ENCODE measurements at places on chromosomes 7 and 10.

DNA sequence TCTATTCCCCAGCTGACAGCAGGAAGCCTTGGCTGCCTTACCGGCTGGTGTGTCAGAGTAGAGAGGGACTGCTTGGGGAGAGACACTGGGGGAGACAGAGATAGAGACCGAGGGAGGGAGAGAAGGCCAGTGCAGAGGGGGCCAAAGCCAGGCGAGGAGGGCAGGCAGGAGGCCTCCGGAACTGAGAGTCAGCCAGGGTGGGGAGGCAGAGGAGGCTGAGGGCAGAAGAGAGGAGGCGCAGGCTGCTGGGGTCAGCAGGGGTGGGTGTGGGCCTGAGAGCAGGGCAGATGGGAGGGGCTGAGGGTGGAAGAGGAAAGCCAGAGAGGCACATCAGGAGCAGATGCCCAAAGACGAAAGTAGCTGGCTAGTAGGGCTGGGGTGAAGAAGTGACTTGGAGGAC, 57.2 kb upstream of the PAX2 start:
- no peak for DNase-seq

DNA sequence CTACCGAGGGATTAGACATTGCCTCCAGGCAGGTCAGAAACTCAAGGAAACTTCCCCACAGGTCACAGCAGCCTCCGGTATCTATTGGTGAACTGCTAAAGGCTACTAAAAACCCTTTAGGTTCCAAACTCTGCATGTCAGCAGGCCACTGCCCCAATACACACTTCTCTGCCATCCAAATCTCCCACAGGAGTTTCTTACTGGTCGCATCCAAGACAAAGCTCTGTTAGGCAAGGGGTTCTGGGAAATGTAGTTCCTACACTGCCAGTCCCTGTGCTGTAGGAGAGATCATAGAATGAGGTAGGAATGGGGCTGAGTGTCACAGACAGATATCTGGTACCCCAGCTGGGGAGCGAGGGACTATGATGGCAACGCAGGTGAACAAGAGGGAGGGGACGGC, 757.0 kb upstream of the C7orf33 start:
- DNase-seq = peak; percentile 62

GRCh38 chr10:117461766-117462423, 80.7 kb upstream of the EMX2 start:
- DNase-seq = no peak

DNA sequence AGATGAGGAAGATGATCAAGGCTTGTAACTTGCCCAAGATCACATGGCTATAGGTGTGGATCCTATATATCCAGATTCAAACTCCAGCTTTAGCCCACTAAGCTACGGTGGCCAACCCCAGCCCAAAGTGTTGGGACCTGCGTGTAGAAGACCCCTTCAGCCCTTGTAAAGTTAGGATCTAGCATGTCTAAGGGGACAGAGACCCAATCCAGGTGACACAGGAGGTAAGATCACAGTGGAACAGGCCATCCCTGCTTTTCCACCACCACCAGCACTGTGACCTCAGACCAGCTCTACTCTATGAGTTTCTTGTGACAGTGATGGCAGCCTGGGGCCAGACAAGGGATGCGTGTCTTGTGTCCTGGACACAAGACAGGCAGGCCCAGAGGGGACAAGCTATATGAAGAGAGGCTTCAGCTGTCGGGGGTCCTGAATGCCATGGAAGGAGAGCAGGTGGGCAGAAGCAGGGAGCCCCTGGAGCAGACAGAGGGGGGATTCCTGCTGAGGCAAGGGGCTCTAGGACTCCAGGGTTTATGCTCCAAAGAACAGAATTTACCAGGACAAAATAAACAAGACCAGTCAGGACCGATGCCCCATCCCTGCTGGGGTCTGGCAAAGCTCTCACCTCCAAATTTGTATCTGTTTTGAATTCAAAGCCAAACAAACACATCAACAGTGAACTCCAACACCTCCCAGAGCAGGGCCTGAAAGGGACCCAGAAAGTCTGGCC, 10.4 kb downstream of the GPRIN2 start:
- DNase-seq = no peak

All from neural progenitor cell (in vitro differentiated cells).